Activated naive CD8-positive, alpha-beta T cell treated with anti-CD3 and anti-CD28 coated beads, Interleukin-2, amount 10 ng/mL, durations not matched to agents 7 days and 5 days (primary cell): ENCODE measurements at places on chromosomes 5 and 9. TPM values are rescaled to one million over a fixed set of nuclear protein-coding genes. Genes with fewer than 3 reads are reported as not detected.

DNA sequence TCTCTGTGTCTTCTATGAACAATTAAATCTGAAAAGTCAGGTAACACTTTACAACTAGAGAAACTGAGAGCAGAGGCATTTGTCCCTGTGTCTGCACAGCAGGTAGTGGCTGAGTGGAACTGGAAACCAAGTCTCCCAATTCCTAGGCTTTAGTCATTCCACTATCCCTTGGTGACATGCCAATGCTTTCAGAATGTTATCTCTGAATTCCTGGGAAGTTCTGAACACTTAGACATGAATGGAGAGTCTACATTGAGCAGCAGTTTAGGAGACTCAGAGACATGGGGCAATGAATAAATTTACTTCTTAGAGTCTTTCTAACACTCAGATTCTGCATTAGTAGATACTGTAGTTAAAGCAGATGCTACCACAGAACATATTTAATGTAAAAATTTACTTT lies 94.8 kb upstream of the APC start:
- no peak for DNase-seq

GRCh38 chr5:151901611-151902010 lies 23.0 kb downstream of the GLRA1 start:
- DNase-seq = no peak

Gene C5orf22
- total RNA-seq = 29.9 TPM

Gene FAM169A
- total RNA-seq = 10.2 TPM

- no peak for DNase-seq
These were observed 254.3 kb downstream of the ZSWIM6 start for GRCh38 chr5:61586096-61587084.

Gene PDCD1LG2
- 0.44 TPM for total RNA-seq

Gene ZER1
- 27.1 TPM for total RNA-seq

DNA sequence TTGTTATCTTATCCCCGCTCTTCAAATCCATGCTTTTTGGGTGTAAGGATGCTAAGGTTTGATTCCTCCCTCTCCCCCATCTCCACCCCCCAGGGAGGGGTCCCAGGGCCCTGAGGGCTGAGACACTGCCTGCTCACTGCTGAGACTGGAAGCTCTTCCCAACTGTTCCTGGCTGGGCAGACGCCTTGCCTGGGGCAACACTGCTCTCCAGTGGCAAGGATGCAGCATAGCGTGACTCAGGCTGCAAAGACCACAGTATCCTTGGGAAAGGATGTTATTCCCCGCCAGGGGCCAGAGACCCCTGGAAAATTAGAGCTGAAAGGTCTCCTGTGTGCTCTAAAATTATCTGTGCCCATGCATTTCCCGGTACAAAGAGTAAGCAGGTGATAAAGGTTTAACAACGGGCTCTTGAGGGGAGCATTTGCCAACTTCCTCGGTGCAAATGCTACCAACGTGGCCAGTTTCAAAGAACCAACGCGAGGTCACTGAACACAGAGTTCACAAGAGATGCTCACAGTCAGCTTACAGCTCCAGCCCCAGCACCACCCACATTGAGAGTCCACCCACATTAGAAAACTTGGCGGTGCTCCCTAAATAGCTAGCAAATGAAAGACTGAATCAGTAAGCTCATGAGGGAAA lies 271.9 kb downstream of the NSG2 start:
- no peak for DNase-seq

DNA sequence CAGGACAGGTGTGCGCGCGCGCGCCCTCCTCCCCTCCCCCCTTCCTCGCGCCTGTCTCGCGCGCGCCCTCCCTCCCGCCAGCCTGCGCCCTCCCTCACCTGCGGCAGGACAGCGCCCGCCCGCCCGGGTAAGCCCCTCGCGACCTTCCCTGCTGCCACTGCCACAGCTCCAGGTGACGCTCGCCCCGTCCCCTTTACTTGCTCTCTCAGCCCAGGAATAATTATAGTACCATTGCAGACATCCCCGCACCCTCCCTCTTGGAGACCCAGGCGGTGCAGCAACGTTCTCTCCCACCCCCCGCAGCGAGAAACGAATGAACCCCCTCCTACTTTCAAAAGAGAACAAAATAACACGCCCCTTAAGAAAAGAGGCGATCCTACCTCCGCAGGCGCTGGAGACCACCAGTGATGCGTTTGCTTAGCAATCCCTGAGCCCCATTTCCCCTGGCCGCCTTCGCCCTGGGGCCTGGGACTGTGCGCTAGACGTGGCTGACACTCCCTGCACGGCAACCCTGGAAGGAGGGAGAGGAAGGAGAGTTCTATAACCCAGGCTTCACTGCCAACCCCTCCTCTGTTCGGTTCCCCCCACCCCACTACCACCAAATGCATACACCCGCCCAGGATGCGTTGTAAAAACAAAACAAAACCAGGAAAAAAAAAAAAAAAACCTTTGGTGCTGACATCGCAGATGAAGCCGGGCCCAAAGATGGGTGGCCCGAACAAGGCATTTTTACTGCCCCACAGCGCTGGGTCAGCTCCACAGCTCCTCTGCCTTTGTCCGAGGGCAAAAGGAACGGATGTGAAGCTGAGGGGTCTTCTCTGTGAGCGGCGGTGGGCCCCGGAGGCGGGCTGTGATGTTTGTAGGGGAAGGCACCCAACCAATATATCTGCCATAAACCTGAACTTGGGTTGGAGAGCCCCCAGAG lies 5.6 kb upstream of the PURA start:
- peak; percentile 47 for DNase-seq

Gene MFAP3
- total RNA-seq = 26.1 TPM

- no peak for DNase-seq
These were observed 105.2 kb downstream of the LIFR start for GRCh38 chr5:38451074-38451725.

Gene LAMC3
- 0.20 TPM for total RNA-seq

DNA sequence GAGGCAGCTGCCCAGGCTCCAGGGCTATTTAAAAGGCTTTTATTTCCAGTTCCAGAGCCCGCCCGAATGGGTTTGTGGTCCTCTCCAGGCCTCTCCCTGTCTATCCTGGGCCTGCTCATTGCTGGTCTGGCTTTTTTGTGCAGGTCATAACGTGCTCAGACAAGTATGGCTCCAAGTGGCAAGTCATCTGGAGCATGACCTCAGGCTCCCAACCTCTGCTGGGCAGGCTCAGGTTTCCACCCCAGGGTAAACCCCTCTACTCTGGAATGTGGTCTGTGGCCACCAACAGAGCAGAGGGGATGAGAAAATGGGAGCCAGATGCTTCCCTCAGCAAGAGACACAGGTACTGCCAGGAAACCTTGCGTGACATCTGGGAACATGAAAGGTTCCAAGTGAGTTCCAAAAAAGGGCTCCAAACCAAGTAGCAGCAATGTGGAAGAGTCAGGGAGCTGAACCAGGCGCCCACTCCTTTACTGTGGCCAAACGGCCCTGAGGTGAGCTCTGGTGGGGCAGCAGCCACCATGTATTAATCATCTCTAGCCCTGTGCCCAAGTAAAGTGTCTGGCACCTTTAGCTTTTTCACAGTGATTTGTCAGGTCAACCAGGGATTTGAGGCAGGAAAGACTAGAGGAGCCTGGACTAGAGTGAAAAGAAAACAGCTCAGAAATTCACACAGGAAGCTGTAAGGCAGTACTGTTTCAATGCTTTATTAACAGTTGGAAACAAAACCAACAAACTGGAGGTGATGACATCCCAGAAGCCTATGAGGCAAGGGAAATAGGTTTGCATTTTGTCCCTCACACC lies 25.7 kb downstream of the PCDHGC5 start:
- no peak for DNase-seq

DNA sequence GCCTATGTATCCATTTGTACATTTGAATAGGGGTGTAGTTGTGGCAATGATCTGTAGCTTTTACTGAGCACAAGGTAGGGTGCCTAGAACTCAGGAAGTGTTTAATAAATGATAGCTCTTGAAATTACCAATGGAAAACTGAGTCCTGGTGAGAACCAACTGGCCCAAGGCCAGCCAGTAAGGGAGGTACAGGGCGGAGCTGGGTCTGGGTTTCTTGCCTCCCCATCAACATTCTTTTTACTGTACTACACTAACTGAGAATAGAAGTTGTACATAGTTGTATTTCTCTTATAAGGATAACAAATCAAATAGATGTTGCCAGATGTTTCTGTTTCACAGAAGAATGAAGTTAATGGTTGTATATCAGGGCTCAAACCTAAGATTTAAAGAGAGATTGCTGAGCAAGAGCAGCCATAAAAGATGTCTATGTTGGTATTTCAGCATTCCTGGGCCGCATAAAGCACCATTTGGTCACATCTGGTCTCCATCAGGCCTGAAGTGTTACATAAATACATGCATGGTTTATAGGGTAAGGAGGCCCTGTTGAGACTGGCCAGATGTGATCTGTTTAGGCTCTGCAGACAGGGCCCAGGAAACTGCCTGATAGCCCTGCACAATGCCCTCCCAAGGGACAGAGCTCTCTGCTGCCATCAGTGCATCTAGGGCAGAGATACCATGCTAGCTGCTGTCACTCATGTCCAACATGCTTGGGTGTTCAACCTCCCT lies 210.5 kb downstream of the NXNL2 start:
- no peak for DNase-seq

- no peak for DNase-seq
These were observed 124.7 kb downstream of the FBN2 start for GRCh38 chr5:128413356-128413755.

DNA sequence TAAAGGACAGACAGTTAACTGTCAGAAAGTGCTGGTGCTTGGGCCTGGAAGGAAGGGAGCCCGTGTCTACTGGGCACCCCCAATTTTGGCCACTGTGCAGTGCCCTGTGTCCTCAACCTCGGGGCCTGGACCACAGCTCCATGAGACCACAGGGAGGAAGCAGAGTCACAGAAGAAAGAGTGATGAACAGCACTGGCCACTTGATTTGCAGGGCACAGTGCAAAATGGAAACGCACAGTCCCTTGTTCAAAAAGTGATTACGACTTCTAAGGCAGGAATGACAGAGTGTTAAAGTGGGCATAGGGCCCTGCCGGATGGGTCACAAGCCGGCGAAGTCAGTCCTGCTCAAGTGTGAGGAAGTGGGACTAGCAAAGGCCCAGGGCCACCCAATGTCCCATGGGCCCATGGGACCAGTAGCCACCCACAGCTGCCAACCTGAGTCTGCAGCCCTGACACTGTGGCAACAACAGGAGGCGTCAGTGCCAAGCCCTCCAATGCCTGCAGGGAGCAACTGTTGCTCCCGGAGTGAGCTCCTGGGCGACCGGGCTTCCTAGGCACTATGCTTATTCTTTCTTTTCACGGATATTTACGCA lies 85.4 kb downstream of the ADAMTS2 start:
- DNase-seq = no peak

Gene ACTBL2
- not detected for total RNA-seq

- no peak for DNase-seq
These were observed 1.1 kb upstream of the ANKS6 start for GRCh38 chr9:98797491-98797890.

Gene MYMK
- not detected for total RNA-seq

DNA sequence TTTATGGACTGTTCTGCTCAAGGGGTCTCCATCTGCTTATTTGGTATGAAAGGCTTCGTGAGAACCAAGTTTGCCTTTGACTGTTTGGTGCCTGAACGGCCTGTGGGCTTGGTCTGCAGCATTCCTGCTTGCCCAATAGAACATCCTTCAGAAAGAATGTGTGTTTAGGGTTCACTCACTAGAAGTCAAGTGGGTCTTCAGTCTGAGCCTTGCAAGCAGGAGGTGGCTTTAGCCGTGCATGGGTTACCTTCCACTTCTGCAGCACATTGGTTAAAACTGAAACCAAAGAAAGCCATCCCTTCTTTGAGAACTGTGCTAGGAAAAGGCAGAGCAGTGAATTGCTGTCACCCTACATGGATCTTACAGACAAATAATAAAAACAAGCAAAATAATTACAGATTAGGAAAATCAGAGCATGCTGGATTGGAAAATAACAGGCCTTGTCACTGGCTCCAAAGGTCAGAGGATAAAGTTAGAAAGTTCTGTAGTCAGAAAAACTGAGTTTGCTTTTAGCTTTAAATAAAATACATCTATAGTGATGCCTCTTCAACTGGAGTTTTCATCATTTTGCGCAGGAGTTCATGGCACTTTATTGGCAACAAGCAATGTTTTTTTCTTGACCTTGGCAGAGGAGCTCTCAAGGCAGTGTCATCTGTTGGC lies 16.6 kb downstream of the WWC1 start:
- DNase-seq = no peak
